Activated CD4-positive, alpha-beta T cell treated with anti-CD3 and anti-CD28 coated beads for 24 hours (primary cell): ENCODE measurements at places on chromosomes 1 and 21.

DNA sequence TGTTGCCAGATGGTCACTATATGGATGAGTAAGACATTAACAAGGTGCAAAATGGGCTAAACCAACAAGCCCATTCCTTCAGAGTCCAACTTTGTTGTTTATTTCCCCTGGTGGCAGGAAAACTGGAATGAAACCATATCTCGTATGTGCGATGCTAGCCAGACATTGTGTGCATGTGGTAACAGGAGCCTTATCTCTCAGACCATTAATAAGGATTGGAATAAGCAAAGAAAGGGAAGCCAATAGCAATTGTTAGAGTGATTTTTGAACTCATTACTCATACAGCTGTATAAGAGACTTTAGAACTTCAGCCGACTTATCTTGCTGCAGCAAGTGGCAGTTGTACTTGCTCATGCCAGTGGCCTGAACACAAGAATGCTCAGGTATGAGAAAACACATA is 30.0 kb upstream of the HMCN1 start:
- DNase-seq, result no peak

DNA sequence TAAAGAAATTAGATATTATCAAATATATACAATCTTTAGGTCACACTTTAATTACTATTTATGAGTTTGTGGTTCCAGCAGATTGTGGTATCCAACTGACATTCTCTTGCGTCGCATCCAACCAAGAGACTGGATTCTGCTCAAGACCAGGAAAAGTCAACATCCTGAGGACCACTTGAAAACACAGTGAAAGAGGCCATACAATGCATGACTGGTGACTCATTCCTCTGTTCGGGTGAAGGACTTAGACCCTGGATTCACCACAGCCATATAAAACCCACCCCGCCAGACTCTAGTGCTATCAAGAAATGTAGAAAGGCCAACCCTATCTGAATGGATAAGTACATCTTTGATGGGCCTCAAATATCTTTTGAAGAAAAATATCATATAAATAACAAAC is 14.5 kb upstream of the CFHR4 start:
- DNase-seq, result no peak

DNA sequence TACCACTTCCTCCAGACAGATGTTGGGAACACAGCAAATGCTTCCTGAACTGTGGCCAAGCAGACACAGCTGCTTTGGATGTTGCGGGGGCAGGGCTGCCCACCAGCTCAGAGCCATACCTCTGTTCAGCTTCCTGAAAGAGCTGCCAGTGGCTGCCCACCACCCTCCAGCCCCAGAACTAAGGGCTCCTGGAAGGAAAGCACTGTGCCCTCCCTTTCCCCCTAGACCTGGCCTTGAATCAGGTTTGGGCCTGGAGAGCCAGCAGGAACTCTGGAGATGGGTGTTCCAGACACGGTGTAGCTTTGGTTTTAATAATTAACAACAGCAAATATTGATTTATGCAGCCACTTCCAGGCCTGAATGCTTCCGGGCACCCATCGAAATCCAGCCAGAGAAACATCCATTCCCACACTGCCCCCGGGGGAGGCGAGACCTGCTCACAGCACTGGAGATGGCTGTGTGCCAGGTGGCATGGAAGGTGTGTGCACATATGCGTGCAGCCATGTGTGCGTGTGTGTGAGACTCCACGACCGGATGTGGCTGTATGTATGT is 45.7 kb downstream of the RAP1GAP start:
- no peak for DNase-seq

GRCh38 chr21:34205811-34206571 is 132.6 kb downstream of the MRPS6 start:
- no peak for DNase-seq

DNA sequence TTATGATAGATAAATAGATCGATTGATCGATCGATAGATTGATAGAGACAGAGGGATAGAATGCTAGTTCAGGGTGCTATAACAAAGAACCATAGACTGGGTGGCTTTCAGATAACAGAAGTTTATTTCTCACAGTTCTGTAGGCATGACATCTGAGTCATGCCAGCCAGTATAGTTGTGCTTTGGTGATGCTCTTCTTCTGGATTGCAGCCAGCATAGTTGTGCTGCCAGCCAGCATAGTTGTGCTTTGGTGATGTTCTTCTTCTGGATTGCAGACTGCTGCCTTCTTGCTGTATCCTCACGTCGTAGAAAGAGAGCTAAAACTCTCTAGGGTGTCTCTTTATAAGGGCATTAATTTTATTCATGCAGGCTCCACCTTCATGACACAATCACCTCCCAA is 860.8 kb downstream of the BRINP3 start:
- no peak for DNase-seq

DNA sequence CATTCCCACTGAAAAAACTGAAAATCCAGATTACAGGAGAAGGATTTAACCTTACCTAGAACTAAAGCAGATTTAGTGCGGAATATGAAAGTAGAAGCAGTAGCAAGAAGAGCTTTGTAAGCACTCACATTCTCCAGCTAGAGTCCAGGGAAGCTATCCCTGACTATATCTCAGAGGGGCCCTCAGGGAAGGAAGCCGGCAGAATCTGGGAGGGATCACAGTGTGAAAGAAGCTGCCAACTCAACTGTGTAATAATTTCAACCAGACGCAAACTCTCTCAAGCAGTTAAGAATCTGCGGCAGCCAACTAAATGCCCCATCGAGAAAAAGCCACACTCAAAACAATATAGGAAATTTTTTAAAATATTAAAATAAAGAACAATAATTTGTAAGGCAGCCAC is 163.8 kb downstream of the EIF4G3 start:
- DNase-seq, result no peak

DNA sequence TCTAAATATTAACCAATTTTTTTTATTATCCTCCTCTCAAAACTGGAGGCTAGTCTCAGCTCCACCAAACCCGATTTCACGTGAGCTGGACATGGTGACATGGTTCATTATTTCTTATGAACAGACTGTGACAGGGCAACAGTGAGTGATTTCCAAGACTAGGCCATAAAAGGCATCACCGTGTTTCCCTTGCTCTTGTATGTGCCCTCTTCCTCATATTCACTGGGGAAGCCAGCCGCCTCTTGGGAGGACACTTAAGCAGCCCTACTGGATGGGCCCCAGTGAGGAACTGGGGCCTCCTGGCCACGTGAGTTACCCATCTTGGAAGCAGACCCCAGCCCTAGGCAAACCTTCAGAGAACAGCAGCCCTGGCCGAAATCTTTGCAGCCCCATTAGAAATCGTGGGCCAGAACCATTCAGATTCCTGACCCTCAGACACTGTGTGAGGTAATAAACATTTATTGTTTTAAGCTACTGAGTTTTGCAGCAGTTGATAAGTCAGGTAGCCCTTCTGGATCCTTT is 105.0 kb downstream of the GALNT2 start:
- no peak for DNase-seq

DNA sequence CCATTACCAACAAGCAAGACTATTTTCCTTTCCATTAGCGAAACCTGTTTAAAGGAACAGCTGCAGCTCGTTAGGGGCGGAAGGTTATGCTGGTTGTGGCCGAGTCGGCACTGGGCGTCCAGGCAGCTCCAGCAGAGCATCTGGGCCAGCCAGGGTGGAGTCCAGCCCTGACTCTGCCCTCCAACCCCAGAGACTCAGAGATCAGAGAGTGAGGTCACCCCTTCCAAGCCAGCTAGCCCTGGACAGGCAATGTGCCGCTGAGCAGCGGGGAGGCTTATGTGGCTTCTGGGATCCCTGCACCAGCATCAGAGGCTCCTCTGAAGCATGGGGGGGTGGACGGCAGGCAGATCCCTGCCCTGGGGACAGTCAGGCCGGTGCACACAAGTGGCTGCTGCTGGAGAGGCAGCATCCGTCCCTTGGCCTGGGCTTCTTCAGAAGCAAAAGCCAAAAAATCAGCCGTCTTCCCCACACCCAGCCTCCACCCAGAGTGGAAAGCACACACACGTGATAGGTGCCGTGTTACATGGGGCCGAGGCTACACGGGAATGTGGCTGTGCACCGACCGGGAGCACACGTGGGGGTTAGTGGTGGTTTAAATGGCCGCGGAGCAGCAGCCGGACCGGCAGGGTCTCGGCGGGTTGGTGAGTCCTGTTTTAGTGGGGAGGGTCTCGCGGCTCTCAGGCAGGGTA is 30.1 kb downstream of the SLC66A1 start:
- no peak for DNase-seq

DNA sequence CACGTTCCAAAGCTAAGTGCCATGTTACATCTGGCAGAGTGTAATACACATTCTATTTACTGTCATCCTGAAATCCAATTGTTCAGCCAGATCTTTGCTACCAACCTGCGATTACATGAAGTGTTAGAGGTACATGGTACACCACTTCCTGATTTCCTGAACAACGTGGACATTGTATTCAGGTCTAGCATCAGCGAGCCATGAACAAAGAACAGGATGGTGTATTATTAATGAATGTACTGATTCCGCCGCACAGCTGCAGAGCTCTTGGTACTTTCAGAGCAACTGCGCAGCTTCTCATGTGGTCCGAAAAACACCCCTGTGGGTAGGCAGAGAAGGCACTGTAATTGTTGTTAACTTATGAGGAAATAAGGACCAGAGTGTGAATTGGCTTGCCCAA is 511.4 kb downstream of the AJAP1 start:
- DNase-seq, result no peak

GRCh38 chr1:202235003-202235660 is 41.5 kb downstream of the LGR6 start:
- no peak for DNase-seq

- DNase-seq, result no peak
Observed at GRCh38 chr1:43719063-43719462, 11.7 kb downstream of the ST3GAL3 start.

- no peak for DNase-seq
Observed at GRCh38 chr1:154405747-154406571, 816 bp downstream of the IL6R start.

DNA sequence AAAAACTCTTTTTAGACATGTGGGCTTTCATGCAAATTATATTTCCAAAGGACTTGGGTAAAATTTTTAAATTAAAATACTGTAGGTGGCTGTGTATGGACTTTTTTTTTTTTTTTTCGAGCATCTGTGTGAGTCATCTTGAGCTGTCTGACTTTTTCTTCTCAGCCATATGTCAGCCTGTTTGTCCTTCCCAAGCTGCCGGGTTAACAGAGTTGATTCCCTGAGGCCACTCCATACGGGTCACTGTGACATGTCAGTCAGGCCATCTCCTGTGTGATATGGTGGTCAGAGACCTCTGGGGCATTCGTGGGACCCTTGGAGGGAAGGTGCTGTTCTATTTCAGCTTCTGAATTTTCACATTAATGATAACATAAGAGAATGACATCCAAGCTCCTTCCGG is 148.3 kb downstream of the KCNJ6 start:
- DNase-seq, result no peak

- DNase-seq, result no peak
Observed at GRCh38 chr1:156241926-156242325, at the start of gene BGLAP. Gene BGLAP (plus strand): TSS chr1:156242184. CDS start chr1:156242232, 48 bp downstream.

GRCh38 chr1:6950001-6950765 is 164.9 kb downstream of the CAMTA1 start:
- DNase-seq, result no peak

DNA sequence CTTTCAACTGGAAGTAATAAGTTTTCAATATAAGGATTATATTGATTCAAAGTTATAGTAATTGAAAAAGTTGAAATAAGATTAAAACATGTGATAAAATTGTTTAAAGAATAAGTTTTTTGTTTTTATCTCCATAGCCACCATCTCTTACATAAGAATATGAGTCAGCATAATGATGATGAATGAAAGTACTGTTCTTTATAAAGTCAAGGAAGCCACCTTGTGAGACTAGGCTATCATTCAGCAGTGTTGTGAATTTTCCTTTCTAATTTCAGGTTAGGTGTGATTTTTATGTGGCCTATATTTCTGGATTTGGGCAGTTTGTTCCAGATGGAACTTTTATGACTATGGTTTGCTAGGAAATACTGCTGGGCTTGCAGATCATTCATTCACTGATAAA is 22.4 kb upstream of the ASB17 start:
- DNase-seq, result no peak
